Non-pigmented ciliary epithelial cell (primary cell): ENCODE measurements at places on chromosomes 3 and 15.
A peak's percentile ranks its signal among the peaks of the same experiment; 100 is the strongest.

DNA sequence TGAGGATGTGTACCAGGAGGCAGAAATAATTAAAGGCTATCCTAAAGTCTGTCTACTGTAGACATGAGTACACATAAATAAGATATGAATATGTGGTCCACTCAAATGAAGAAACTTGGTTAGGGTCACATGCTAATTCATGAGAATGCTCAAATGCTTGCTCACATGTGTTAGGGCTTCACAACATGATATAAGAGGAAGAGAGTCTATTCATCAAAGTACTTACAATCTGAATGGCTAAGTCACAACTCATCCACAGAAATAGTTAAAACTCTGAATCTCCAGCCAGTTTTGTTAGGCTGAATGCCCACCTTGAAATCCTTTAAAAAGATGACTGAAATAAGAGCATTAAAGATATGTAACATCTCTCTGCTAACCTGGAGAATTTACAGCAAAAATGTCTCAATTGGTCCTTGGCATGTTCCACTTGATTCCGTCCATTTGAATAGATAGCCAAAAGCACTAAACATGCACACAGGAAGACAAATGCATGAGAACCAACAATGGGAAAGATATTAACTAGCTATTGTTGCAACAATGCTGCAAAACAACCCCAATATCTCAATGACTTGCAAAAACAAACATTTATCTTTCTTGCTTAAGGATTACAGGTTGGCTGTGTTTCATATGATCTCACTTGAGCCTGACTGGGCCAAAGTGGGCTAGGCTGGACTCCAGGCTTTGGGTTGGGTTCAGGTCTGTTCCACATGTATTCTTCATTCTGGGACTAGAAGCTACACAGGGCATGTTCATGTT, 10.6 kb upstream of the TBC1D5 start:
- DNase-seq: no peak

- DNase-seq: no peak
Observed at GRCh38 chr15:40053079-40053830, 14.3 kb upstream of the SRP14 start.

DNA sequence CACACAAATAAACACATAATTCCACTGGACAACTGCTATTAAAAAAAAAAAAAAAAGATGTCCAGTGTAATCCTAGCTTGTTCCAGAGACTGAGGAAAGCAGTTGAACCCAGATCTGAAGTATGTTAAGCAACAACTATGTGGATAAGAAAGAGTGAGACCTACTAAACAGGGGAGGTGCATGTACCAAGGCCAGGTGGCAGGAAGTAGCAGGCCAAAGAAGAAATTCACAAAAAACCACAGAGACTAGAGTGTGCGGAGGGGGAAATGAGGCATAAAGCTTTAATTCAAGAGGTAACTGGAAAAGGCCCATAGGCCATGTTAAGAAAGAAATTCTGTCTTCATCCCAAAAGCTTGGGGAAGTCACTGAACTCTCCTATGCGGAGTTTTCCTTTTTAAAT, 490.0 kb downstream of the NAALADL2 start:
- no peak for DNase-seq

GRCh38 chr3:16886303-16886683, 1.5 kb downstream of the PLCL2 start:
- DNase-seq: no peak

DNA sequence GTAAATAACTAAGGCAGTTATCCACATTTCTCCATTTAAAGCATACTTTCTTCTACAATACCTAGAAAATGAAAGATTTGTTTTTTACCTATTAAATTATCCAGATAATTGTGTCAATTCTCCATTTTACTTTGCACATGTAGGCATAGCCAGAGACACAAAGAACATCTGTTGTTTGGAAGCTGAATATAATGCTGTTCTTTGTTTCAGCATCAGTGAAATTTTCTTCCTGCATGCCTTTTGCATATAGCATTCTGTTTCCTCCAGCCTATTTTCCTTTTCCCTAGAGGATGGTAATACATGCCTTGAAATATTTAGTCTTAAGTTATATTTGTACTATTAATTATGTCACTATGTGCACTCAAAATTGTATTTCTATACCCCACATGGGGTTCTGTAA, 233.7 kb downstream of the CNTN6 start:
- DNase-seq: no peak

- DNase-seq: no peak
Observed at GRCh38 chr3:148958696-148959095, 32.6 kb upstream of the GYG1 start.

- no peak for DNase-seq
Observed at GRCh38 chr3:126718561-126719445, 14.8 kb downstream of the CHCHD6 start.

DNA sequence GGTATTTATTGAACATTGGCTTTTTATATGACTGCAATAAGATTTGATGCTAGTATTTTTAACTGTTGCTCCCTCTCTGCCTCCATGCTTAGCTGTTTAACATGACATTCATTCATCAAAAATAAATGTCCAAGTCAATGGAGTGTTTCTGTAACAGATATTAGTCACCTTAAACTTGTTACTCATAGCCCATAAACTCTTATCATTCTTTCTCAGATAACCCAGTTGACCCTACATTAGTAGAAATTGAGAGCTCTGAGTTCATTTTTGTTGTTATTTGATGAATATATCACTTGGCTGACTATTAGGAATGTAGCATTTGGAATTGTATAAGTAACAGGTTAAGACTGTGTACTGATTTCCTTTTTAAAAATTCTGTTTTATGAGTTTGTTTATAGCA, 201.1 kb downstream of the UBE2E2 start:
- no peak for DNase-seq

- DNase-seq: no peak
Observed at GRCh38 chr3:100333970-100334487, 528 bp upstream of the NIT2 start.

- DNase-seq: no peak
Observed at GRCh38 chr3:146222204-146223046, 28.5 kb downstream of the PLSCR4 start.

GRCh38 chr3:197205265-197205664, 93.1 kb downstream of the DLG1 start:
- DNase-seq: no peak

DNA sequence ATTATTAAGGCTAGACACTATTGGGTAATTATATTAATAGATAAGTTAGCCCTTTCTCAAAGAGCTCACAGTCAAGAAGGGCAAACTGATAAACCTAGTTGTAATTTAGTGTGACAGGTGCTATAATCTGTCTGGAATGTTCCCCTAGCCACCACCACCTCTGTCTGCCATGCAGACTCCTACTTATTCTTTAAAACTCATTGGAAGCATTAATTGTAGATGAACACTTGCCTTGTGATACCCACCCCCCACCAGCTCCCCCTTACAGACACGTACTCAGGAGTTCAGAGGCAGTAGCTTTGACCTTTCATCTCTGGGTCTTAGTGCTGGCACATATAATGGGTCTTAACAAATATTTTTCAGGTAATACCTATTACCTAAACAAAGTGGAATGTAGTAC, 195.9 kb downstream of the TP63 start:
- DNase-seq: no peak

DNA sequence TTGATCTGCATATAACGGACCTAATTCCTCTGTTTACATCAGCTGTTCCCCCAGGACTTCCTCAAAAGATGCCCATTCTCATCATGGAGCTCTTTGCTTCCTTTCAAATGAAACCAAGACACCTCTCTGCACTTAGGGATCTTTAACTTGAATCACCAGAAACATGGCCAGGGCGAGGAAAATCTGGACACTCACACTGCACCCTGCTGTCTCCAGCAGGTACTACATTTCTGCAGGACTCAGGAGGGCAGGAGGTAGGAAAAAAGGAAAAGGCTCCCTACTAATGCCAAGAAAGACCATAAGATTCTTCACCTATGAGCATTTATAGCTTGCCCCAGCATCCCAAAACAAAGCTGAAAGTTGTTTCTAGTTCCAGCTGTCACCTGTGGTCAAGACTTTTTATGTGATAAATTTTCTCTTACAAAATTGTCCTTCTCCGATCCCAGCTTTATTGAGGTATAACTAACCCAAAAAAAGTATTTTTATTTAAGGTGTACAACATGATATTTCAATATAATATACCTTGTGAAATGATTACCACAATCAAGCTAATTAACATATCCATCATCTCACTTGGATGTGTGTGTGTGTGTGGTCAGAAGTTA, 87.3 kb upstream of the C15orf61 start:
- DNase-seq: no peak

GRCh38 chr3:134903837-134904236, 108.8 kb downstream of the EPHB1 start:
- no peak for DNase-seq

DNA sequence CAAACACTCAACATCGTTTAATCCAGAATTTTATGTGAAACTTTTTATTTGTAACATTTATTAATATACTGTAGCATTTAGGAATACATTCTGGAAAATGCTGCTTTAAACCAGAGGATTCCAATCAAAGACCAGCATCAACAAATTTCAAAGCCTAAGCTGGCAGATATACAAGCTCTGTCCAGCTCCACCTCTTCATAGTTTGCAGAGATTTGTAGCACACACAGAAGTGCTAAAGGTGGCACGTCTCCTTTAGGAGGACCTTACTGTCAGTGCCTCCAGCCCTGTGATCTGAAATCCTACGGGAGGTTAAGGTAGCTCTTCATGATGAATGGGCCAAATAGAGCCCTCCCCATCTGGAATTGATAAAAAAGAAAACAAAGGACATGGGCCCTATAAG, 329.7 kb upstream of the NECTIN3 start:
- no peak for DNase-seq

GRCh38 chr3:86176445-86176784, 814.5 kb downstream of the VGLL3 start:
- DNase-seq: no peak

DNA sequence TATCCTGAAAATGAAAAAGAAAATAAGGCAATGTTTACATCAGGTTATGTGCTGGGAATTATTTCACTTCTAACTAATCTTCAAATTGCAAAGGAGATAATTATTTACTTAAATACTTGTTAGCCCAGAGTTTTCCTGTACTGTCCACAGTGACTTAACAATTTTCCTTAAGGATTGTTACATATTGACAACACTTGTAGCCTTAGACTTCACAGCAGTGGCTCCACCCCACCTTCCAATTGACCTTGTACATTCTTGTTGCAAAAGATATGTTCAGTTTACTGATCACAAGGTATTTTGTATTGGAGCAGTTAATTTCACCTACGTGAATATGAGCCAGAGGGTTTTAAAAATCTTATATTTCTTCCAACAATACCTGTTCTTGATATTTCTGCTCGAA, 376.9 kb downstream of the CNTN6 start:
- DNase-seq: no peak

GRCh38 chr15:90918835-90919234, 13.5 kb downstream of the HDDC3 start:
- no peak for DNase-seq

DNA sequence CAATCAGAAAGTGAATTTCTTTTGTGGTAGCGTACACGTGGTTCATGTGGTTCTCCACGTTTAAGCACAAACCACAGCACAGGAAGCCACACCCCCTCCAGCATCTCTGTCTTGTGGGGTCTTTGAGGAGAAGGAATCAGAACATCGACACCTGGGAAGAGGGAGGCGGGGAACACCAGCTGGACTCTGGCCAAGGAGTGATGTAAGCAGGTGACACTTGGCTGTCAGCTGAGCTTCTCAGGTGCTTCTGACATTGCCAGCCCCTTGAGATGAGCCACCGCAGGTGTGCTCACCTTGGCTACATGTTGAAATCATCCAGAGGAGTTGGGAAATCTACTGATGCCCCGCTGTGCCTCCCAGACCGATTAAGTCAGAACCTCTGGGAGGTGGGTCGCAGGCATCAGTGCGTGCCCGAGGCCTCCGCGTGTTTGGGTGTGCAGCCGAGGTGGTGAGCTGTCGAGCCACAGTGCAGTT, 85.0 kb downstream of the FAM81A start:
- DNase-seq: no peak

DNA sequence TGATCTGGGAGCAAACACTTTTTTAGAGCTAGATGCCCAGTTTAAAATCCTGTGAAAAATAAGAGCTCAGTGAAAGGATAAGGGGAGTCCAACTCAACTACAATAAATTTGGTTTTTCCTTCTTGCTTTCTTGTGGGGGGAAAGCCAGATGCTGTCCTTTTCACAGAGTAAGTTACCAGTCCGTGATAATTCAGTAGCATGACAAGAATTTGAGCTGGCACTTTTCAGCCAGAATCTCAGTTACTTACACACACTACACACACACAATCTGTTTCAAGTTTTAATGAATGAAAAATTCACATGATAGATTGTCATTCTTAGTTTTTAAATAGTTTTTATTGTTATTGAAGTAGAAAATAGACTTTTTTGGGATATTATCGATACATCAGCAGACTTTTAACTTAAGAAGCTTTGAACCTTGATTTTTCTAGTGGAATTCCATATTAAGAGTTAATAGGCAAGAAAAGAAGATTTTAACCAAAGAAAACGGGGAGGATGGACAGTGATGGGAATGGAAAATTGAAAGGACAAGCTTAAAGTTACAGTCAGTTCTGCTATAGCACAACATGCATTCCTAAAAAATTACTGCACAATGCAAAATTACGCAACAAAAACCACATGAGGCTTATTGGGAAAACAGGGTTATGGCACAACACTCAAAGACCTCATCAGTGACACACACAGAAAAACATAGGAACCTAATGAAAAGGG, 47.0 kb downstream of the PSMD6 start:
- peak; percentile 95 for DNase-seq

- DNase-seq: no peak
Observed at GRCh38 chr3:41148478-41148877, 50.8 kb upstream of the CTNNB1 start.
